ENCODE measurements at places on chromosomes 16 and 17.

DNA sequence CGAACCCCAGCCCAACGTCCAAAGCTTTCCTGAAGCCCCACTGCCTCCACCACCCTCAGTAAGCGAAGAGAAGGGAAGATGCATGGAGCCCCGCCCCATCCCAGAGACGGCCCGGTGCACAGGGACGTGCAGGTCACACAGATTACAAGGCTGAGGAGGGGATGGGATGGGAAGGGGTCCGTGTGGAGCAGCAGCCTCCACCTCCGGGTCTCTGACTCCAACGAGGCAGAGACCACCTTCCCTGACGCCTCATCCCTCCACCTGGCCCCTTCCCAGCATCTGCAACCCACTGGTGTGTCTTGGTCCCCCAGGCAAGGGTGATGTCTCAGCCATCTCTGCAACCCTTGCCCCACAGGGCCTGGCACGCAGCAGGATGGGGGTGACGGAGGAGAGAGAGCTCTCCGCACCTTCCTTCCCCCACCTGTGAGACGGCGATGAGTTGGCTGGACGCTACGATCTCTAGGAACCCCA lies 58.5 kb downstream of the TBC1D16 start:
- DNase-seq, result no peak

DNA sequence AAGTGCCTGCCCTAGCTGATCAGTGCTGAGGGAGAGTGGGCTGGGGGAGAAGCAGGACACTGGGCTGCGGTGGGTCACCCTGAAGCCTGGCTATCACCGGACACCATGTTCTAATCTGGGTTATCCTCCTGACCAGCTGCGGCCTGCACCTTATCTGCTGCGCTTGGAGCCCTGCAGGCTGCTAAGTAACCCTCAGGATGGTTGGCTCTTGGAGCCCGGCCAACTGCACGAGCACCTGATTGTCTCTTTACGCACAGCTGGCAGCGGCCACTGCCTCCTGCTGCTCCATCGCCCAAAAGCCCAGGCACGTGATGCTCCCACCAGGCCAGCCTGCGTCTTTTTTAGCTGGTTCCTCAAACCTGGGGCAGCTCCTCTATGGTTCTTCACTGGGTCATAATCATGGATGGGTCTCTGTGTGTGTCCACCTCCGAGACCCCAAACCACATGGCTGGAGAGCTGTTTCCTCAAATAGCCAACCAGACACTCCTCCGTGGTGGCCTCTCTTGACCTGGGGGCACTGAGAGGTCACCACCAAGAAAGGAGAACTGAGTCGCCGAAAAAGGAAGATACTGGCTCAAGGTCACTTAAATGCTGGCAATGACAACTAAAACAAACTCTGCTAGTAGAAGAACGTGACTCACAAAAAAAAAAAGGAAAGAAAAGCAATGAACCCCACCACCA lies 21.7 kb downstream of the SPHK1 start:
- DNase-seq, result no peak

DNA sequence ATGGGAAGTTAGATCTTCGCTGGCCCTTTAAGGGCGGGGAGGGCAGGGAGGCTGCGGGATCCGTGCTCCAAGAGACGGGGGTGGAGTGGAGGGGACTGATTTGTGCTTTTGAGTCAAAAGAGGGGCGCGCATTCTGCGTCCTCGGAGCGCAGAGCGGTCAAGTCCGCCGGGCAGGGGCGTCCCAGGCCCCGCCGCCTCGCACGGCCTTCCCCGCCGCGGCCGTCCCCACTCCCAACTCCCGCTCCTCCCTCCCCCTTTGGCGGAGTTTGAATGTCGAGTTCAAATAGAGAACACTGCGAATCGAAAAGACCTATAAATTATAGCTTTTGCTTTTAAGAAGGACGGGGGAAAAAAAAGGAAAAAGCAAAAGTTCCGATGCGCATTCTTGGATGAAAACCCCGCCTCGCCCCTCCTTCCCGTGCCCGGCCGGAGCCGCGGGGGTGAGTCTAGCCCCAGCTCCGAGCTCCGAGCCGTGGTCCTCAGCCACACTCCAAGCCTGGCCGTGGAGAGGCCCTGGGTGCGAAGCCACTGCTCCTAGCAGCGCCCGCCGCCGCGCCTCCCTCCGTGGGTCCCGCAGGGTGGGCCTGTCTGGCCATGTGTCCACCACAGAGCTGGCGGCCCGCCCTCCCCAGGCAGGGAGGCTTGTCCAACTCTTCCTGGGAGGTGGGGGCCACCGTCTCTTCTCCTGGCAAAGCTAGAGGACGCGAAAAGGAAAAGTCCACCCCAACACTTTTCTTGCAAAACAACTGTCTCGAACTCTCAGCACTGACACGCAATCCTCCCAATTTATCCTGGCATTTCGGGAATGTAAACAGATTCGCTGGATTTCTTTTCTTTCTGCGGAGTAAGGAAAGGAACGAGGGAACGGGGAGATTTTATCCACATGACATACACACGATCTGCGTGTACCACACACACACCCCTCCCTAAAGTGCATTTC lies 3.6 kb downstream of the CBX8 start:
- DNase-seq, result no peak

DNA sequence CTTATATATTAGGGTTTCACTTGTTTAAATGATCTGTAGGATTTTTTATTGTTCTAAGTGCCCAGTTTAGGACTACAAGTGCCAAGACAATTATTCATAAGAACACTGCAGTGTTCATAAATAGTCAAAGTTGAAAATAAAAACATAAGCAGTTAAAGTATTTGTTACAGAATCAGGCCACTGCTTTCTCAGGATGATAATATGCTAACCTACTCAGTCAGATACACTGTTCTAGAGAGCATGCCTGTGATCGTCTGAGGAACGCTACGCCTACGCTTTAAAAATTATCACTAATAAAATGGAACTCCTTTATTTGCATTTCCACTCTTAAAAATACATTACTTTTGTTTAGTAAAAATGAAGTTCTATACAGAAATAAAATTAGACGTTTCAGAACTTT lies 37.4 kb upstream of the TRAP1 start:
- no peak for DNase-seq

GRCh38 chr16:6892966-6893365 lies 439.7 kb upstream of the RBFOX1 start:
- no peak for DNase-seq

DNA sequence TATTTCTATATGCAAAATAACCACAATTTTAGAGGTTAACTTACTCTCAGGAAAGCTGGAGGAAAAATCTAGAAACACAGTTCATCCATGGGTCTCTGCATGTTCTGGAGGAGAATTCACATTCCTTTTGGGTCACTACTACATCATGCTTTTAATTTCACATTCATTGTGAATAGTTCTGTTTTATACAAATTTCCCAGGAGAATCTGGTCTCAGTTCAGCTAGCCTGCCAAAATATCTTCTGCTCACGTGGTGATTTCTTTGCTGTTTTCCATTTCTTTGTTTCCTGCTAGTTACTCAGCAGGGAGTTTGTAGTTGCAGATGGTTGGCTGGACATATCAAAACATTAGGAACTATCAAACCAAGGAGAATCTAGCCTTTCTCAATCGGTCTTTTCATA lies at the start of gene ABCA9:
TSS of gene ABCA9 (minus strand) at position 106 of the 400 bp plus-strand sequence. CDS start 9,801 bp downstream, outside the sequence.
- DNase-seq, result no peak

Data from RWPE1 (cell line).